ENCODE measurements at places on chromosomes 5 and 9.
A peak's percentile ranks its signal among the peaks of the same experiment; 100 is the strongest.

- DNase-seq = no peak
Measured at GRCh38 chr5:119470105-119470763, 17.9 kb downstream of the HSD17B4 start.

GRCh38 chr9:114616684-114617520 is 5.8 kb downstream of the TMEM268 start:
- no peak for DNase-seq

- no peak for DNase-seq
Measured at GRCh38 chr5:133746834-133747233, 134.5 kb upstream of the FSTL4 start.

DNA sequence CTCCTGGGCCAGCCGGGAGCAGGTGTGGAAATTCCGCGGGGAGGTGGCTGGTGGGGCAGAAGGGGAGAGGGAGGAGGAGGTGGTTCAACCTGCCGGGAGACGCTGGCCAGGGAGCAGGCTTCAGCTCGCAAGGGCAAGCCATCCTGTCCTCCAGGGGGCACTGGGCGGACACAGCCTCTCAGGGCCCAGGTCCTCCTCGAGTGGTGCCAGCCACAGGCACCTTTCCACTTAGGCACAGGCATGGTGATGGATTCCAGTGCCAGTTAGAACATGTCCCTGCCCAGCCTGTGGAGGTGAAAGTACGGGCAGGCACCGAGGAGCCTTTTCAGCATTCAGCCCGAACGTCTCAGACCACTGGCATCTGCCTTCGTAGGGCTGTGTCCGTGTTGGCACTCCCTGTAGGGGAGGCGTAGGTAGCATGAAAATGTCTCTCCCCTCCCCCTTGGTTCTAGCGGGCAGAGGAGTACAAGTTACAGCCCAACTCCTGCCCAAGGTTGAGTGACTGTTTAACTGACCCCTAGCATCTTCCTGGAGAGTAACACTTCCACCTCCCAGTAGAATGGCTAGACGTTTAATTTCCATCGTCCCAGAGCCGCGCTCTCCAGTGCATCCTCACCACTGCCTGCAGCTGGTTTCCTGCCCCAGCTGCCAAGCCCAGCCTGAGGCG is 48.9 kb downstream of the DAB2IP start:
- DNase-seq = peak; percentile 66

- no peak for DNase-seq
Measured at GRCh38 chr5:59322894-59323293, 570.6 kb downstream of the PDE4D start.
